Aorta (tissue), 5 donors: ENCODE measurements at places on chromosomes 5 and 9. TPM values are rescaled to one million over a fixed set of nuclear protein-coding genes. Genes with fewer than 3 reads are reported as not detected.

DNA sequence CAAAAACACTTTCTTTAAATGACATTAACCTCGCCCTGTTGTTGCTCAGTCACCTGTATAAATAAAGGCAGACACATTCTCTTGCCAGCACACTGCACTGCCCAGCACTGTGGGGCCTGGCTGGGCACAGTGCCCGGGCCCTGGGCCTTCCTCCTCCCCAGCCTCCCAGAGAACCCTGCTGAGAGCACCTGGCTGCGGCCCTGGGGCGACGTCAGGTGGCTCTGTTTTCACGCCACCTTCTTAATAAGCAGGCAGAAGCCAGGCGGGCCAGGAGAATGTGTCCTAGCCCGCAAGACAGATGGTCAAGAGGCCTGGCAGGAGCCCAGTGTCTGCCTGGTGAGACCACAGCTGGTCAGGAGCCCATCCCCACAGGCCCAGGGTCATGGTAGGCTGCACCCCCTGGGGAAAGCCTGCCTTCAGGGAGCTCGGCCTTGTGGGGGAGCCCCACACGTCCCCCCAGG is 8.2 kb upstream of the AGPAT2 start:
- no peaks in the 10 kb centered on the region for H3K4me1 ChIP-seq
- no peak for DNase-seq
- H3K36me3 ChIP-seq, result no peaks in the 10 kb centered on the region
- H3K4me3 ChIP-seq, result no peak overlapping the region

- peak overlapping the region; percentile 89 for H3K4me3 ChIP-seq
- no peaks in the 10 kb centered on the region for H3K27me3 ChIP-seq
- peak; percentile 73 for DNase-seq
Measured at GRCh38 chr9:89496645-89497256, 1.2 kb downstream of the SEMA4D start.

GRCh38 chr9:715743-716400 is 125.6 kb upstream of the DMRT1 start:
- peak overlapping the region; percentile 81 for H3K4me3 ChIP-seq
- H3K4me1 ChIP-seq, result peaks cover under 1% of the 10 kb centered on the region
- no peak for DNase-seq
- H3K36me3 ChIP-seq, result peaks cover 9% of the 10 kb centered on the region

DNA sequence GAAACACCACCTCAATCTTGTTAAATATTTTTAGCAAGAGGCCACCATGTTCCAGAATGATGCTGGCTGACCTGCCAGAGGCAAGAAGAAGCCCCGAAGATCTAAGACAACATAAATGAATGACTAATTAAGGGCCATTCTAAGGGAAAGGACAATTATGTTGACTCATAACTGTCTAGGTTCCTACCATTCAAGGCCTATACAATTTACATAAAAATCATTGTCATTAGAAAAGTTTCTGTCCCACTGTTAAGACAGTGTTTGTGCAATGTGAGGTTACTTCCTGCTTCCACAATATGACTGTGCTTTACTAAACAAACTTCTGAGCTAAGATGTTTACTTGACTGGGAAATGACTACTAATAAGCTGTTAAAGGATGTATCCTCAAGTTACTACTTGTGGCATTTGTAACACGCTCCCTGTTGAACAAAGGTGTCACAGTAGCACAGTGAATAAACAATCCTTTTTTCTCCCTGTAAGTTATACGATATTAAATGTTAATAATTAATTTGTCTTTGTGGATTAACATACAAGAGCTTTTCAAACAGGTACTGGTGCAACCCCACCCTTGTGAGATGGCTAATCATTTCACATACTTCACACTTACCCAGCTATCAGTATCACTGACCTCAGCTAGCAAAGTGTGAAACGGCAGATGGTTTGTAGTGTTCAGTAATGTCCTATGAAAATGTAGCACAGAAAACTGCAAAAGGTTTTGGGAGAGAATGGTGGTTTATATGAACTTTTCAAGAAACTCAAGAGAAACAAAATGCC is 195.8 kb downstream of the EFNA5 start:
- no peaks in the 10 kb centered on the region for H3K27me3 ChIP-seq
- no peak for DNase-seq
- peaks cover 6% of the 10 kb centered on the region for H3K4me1 ChIP-seq
- no peaks in the 10 kb centered on the region for H3K36me3 ChIP-seq

DNA sequence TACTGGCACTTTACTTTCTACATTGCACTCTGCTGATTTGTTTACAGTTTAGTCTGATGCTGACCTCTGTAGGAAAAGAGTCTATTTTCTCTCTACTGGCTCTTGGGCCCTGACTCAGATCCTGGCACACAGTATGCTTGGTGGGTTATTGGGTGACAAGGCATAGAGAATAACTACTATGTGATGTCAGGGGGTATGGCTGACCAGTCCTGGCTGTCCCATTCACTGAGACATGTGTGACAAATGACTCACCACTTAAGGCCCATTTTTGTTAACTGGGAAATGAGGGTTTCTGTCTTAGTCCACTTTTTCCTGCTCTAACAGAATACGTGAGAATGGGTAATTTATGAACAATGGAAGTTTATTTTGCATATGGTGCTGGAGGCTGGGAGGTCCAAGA is 66.4 kb downstream of the DAPK1 start:
- H3K27me3 ChIP-seq, result no peaks in the 10 kb centered on the region
- no peak overlapping the region for H3K27ac ChIP-seq
- DNase-seq, result no peak
- H3K36me3 ChIP-seq, result no peaks in the 10 kb centered on the region
- no peak overlapping the region for H3K4me3 ChIP-seq

The TLX3 gene
- not detected for total RNA-seq

DNA sequence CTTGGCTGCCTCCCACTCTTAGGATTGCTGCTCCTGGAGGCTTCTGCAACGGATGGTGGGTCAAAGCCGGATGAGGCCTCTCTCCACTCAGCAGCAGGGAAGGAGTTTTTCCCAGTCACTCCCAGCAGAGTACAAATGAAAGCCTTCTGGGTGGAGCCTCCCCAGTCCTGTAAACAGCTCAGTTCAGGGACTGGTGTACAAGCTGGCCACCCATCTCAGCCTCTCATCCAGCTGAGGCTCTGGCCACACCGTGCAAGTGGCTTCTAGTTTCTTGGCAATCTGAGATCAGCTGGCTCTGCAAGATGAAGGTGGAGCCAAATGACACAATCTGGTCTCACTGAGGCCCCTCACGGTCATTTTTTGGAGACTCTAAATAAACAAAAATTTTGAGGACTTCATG is 10.0 kb downstream of the GPX3 start:
- DNase-seq, result peak; percentile 77
- H3K4me3 ChIP-seq, result no peak overlapping the region
- H3K4me1 ChIP-seq, result no peaks in the 10 kb centered on the region
- H3K27me3 ChIP-seq, result no peaks in the 10 kb centered on the region
- peaks cover 22% of the 10 kb centered on the region for H3K36me3 ChIP-seq

DNA sequence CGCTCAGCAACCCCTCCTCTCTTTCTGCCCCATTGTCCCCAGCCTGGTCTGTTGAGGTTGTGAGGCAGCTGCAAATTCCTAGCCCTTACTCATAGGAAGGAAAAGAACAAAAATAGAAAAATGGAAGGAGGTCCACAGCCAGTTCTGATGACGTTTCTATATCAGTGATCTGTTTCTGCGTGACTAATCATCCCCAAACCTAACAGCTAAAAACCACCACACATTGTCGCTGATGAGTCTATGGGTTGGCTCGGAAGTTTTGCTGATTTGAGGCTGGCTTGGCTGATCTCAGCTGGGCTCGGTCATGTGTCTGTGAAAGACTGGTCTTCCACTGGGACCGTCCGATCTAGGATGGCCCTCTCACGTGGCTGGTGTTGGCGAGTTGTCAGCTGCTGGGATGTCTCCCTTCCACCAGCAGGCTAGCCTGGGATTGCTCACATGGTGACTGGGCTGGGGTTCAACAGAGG is 200.6 kb upstream of the ZNF618 start:
- no peaks in the 10 kb centered on the region for H3K4me1 ChIP-seq
- H3K36me3 ChIP-seq, result no peaks in the 10 kb centered on the region
- H3K27me3 ChIP-seq, result no peaks in the 10 kb centered on the region
- peak overlapping the region; percentile 1 for H3K27ac ChIP-seq
- no peak overlapping the region for H3K4me3 ChIP-seq

The FBP2 gene
- total RNA-seq, result not detected

- H3K27ac ChIP-seq, result no peak overlapping the region
- no peak for DNase-seq
- H3K36me3 ChIP-seq, result no peaks in the 10 kb centered on the region
Measured at GRCh38 chr9:88973281-88974045, 17.8 kb upstream of the S1PR3 start.

- H3K4me1 ChIP-seq, result no peaks in the 10 kb centered on the region
- H3K27me3 ChIP-seq, result no peaks in the 10 kb centered on the region
- DNase-seq, result no peak
- H3K36me3 ChIP-seq, result no peaks in the 10 kb centered on the region
Measured at GRCh38 chr9:114107286-114108001, 8.4 kb upstream of the KIF12 start.

GRCh38 chr5:28743025-28743715 is 1704.8 kb upstream of the CDH9 start:
- no peaks in the 10 kb centered on the region for H3K27me3 ChIP-seq
- H3K4me1 ChIP-seq, result no peaks in the 10 kb centered on the region
- no peak overlapping the region for H3K27ac ChIP-seq
- no peak overlapping the region for H3K4me3 ChIP-seq
- no peaks in the 10 kb centered on the region for H3K36me3 ChIP-seq

DNA sequence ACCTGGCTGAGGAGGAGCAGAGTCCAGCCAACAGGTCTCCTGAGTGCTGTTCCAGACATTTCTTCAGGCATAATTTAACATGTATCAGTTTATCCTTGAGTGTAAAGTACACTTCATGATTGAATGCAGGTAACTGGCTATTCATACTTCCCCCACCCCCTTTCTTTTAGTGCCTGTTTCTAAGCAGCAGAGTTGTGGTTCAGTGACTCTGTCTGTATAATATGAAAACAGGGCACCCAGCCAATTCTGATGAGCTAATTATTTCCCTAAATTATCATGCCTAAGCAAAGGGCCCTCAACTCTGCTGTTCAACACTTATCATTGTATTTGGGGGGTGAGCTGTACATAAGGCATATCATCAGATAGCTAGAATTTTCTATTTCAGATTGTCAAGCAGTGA is 51.9 kb upstream of the ZSWIM6 start:
- no peak overlapping the region for H3K4me3 ChIP-seq
- H3K27ac ChIP-seq, result no peak overlapping the region
- H3K36me3 ChIP-seq, result no peaks in the 10 kb centered on the region

DNA sequence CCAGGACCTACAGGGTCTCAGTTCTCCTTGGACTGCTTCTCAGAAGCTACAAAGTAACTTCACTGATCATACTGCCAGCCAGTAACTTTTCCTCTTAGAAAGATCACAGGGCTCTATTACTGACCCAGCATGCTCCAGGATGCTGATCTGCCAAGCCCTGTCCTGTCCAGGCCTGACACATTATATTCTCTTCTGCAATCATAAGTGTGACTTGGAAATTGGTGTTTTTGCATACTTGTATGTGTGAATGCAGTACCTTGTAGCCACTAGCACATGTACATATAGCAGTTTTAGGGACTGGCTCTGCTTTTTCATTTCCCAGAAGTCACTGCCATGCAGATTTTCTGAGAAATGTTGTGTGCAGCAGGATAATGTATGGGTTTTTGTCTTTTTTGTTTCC is 40.1 kb upstream of the CCNH start:
- no peak overlapping the region for H3K27ac ChIP-seq
- H3K36me3 ChIP-seq, result no peaks in the 10 kb centered on the region
- H3K4me3 ChIP-seq, result no peak overlapping the region
- DNase-seq, result no peak
- no peaks in the 10 kb centered on the region for H3K27me3 ChIP-seq

DNA sequence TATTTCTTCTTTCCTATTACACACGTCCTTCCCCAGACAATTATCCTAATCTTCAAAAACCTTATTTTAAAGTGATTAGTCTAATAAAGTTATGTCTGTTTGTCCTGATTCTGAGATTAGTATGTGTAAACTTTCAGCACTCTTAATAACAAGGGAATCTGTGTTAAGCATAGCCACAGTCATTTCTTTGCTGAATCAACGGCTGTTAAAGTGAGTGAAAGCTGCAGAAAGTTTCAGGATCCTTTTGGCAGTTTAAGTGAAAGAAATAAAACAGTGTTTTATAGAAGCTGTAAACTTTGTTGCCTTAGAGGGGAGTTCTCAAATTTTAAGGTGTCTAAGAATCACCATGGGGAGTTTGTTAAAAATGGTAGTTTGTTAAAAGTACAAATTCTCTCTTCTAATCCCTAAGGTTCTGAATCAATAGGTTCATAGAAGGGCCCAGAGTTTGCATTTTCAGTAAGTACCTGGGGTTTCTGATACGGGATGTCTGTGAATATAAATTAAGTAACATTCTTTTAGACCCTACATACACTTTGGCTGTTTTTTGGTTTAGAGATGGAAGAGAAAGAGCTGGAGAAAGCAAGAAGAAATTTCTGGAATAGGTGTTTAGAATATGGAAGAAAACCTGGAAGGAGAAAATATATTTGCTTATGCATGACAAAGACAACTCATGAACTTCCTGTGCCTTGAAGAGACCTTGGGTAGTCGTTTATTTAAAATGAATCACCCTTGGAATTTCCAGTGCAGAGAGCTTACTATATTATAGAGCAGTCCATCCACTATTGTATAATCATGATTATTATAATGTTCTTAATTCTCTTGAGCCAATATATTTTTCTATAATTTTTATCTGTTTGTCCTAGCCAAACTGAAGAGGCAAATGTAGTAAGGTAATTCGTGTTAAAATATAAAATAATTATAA is 45.7 kb downstream of the SCAMP1 start:
- no peak overlapping the region for H3K27ac ChIP-seq
- H3K36me3 ChIP-seq, result no peaks in the 10 kb centered on the region
- no peak overlapping the region for H3K4me3 ChIP-seq

DNA sequence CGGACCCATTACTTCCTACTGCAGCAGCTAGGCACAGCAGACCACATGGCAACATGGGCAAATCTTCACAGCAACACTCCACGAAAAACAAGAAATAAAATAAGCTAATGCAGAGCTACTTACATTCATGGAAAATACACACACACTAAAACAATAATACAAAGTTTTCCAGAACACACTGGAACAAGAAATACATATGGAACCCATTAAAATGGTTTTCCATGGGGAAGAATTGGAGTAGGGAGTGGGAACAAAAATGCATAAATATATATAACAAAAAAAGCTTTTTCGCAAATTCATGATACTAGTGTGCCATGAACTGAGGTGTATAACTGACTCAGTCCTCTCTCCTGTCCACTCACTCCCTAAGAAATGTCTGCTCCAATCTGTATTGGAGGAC is 8.3 kb downstream of the ADAMTS12 start:
- no peak overlapping the region for H3K4me3 ChIP-seq
- H3K27me3 ChIP-seq, result no peaks in the 10 kb centered on the region
- H3K36me3 ChIP-seq, result no peaks in the 10 kb centered on the region
